ENCODE measurements at places on chromosomes 6 and 20.

DNA sequence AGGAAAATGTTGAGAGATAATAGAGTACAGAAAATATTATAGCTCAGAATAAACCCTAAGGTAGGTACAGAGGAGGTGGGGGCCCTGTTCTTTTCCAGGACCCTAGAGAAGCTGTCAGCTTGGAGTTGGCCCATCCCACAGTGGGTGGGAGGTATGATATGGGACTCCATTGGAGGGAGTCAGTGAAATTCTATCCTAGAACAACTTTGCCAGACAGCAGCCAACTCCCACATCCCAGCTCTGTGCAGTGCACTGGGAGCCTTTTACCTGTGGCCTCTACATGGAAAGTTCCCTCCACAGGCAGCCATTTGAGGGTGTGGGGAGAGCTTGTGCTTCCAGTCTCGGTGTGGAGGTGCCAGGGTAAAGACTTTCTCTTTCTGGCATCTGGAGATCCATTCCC lies 36.8 kb upstream of the CLIC5 start:
- no peak for DNase-seq

GRCh38 chr6:40722091-40722490 lies 134.9 kb upstream of the LRFN2 start:
- DNase-seq = no peak

GRCh38 chr6:49526598-49526997 lies 23.9 kb upstream of the C6orf141 start:
- DNase-seq = no peak

DNA sequence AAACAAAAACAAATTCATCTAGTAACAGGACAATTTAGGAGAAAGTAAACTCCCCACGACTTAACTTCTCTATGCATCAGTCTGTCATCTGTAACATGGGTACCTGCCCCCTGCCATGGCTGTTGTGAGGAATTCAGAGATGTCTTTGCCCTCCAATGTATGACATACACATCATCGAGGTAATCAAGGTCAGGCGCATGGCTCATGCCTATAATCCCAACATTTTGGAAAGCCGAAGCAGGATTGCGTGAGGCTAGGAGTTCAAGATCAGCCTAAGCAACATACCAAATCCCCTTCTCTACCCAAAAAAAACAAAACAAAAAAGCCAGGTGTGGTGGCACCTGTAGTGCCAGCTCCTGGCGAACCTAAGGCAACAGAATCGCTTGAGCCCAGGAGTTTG lies 9.0 kb downstream of the EEF1A1 start:
- DNase-seq = no peak

DNA sequence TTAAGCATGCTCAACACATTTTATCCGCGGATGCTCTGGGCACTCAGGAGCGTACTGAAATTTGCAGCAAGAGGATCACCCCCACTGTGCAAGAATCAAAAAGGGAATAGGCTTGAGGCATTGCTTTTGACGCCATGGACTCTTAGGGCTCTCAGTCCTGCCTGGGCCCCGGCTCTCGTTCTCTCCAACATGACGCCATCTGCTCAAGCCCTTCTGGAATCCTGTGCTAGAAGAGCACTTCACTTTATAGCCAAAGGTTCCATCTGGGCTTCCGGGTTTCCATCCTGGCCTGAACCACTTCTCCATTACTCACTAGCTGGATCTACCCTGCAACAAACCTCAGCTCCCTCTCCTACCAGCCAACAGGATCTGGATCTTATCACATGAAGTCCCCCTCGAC lies 105.3 kb downstream of the FOXF2 start:
- no peak for DNase-seq

GRCh38 chr20:63934271-63935068 lies 21.7 kb downstream of the UCKL1 start:
- DNase-seq = no peak

DNA sequence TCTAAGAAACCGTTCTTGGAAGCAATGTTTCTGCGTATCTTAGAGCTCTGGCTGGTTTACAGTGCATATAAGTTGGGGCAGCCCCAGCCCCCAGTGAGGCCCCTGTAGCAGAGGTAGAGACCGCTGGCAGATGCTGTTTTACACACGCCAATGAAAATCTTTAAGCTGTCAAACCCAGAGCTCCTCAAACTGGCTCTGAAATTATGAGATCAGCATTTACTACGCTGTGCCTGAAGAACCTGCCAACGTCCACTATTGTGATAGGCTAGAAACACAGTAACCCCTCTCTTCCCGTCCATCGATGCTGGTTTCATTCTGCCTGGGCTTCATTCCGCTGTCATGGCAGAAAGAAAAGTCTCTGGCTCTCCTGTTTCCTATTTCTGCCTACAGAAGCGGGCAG lies 160.6 kb downstream of the SMOC2 start:
- no peak for DNase-seq

DNA sequence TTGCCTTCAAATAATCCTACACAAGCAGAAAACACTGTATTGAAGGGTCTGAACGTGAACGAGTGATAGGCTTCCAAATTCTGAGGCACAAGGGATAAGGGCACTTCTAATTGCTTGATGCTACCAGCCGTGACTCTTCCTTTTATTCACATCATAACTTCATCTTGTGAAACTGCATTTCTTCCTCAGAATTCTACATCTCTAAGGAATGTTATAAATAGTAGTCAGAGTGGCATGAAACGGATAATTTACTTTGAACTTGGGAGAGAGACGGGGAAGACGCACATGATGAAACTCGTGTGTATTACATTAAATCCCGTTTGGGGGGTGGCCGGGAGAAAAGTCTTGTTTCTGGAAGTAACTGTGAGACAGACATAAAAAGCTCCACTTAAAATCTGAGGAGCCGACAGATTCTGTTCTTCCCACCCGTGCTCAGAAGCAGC lies 754 bp downstream of the HDDC2 start:
- DNase-seq = no peak

All from stimulated activated CD4-positive, alpha-beta T cell treated with anti-CD3 and anti-CD28 coated beads, TNF-alpha, amount 100 ng/mL, for 4 hours (primary cell).